ENCODE measurements at places on chromosomes 5 and 9.

DNA sequence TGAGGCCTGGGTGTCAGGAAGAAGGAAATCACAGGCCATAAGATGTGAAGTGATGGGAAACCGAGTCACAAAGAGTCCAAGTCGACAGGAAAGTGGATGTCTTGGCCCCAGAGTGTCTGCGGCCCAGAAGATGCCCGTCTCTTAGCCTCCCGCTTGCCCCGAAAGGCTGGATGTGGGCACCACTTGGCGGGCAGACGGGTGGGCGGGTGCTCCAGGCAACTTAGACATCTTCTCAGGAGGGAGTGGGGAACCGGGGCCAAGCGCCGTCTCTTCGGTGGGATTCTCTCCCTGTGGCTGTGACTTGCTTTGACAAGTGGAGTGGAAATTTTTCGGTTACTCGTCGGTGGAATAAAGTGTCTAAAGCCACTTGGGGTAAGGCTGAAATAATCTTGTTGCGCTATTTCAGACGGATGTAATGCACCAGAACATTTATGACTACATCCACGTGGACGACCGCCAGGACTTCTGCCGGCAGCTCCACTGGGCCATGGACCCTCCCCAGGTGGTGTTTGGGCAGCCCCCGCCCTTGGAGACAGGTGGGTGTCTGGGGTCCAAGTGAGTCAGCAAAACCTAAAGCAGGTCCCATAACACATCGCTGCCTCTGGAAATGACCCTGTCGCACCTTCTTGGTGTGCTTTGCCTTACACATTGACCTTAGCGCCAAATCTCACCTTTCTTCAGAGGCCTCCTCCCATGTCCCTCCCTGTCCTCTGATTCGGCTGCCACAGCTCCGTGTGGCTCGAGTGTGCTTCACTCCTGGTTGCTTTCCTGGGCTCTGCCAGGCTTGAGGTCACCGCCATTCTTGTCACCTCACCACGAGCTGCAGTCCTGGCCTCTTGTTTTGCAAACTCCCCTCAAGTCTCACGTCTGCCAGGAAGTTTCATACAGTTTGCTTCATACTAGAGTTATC lies 20.4 kb upstream of the EXOC3 start:
- no peak for DNase-seq

- DNase-seq = peak; percentile 23
These were observed 732 bp upstream of the SMIM15 start for GRCh38 chr5:61162832-61163567.

GRCh38 chr9:98823666-98824334 lies 16.3 kb downstream of the GALNT12 start:
- DNase-seq = no peak

DNA sequence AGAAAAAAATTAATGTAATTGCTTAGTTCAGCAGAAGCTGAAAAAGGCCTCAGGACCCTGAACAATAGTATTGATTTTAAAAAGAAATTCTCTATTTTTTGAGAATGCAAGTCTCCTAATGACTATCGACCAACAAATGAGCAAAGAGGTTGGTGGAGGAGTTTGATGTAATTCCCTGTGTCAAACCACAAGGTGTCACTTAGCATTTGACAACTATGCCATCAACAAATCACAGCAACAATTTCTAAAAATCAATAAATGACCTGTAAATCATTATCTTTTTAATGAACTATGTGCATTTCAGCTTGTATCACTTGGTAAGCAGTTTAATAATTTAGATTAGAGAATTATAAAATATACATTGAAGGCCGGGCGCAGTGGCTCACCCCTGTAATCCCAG lies 133.7 kb downstream of the PRELID2 start:
- no peak for DNase-seq

GRCh38 chr5:114988096-114988495 lies 181.6 kb downstream of the TRIM36 start:
- no peak for DNase-seq

- DNase-seq = no peak
These were observed 48.3 kb upstream of the IRX4 start for GRCh38 chr5:1930880-1931603.

DNA sequence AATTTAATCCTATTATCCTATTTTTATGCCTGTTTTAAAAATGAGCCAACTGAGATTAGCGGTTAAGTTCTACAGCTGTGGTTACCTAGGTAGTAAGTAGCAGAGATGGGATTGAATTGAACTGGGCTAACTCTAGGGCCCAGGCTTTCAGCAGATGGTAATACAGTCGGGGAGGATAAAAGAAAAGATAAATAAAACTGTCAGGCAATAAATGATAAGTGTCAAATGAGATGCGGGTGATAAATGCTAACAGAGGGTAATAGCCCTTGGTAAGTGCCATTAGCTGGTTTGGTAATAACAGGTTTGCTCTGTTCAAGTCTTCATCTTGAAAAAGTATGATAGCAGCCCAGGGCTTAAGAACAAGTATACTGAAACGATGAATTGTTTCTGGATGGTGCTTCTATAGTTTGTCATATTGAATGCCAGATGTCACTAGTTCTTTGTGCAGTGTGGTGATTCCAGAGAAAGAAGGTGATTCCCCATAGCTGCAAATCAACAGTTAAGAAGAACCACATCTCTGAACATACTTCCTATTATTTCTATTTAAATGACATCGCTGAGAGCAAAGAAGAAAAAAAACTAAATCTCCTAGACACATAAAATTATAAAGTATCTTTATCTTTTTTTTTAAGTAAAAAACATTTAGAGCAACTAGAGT lies 360.8 kb upstream of the PANK3 start:
- no peak for DNase-seq

- no peak for DNase-seq
These were observed 3.7 kb downstream of the PCDHGA12 start for GRCh38 chr5:141434006-141434405.

DNA sequence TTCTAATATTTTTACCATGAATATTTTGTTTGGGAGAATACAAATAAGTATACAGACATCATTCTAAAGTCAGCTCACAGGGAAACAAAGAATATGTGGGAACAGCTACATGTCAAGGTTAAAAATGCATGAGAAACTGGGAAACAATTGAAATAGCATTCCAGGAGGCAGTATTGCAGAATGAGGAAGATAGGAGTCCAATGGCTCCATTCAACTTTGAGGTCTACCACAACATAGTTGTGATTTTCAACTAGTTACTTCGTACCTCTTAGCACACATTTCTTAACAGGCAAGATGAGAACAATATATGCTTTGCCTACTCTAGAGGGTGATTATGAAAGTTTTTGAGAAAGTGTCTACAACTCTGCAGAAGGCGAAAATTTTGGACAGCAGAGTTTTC lies 35.2 kb upstream of the CAST start:
- peak; percentile 85 for DNase-seq

DNA sequence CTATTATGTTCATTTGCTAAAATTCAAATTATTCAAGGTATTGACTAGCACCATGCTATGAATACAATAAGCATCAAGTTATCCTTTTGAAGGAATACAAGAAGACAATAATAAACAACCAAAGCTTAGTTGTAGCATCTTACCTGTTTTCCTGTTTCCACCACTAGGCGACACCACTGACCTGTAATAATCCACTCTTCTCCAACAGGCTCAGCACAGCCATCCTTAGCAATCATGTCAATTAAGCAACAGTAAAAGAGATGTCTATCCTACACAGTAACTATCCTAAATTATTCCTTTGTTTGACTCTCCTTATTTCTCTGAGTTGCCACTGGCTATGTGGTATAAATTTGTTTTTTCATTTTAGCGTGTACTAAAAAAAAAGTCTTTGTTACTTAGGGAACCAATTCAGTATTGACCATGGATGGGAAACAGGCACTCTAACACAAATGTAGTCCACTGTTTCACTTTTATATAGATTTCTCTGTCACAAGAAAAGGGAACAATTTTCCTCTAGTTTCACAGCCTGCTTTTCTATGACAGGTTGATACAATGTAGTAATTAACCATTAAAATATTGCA lies 46.2 kb downstream of the PCA3 start:
- DNase-seq = peak; percentile 55

GRCh38 chr5:127582773-127583370 lies 65.4 kb downstream of the PRRC1 start:
- DNase-seq = no peak

- no peak for DNase-seq
These were observed 31.3 kb upstream of the HTR4 start for GRCh38 chr5:148685520-148686134.

GRCh38 chr9:72509053-72509452 lies 12.4 kb upstream of the TMC1 start:
- DNase-seq = peak; percentile 42

- no peak for DNase-seq
These were observed 111.7 kb upstream of the PUM3 start for GRCh38 chr9:2955575-2955974.

- peak; percentile 66 for DNase-seq
These were observed 153.8 kb upstream of the RASA1 start for GRCh38 chr5:87113861-87114260.

GRCh38 chr5:14920121-14920520 lies 48.5 kb upstream of the ANKH start:
- no peak for DNase-seq

DNA sequence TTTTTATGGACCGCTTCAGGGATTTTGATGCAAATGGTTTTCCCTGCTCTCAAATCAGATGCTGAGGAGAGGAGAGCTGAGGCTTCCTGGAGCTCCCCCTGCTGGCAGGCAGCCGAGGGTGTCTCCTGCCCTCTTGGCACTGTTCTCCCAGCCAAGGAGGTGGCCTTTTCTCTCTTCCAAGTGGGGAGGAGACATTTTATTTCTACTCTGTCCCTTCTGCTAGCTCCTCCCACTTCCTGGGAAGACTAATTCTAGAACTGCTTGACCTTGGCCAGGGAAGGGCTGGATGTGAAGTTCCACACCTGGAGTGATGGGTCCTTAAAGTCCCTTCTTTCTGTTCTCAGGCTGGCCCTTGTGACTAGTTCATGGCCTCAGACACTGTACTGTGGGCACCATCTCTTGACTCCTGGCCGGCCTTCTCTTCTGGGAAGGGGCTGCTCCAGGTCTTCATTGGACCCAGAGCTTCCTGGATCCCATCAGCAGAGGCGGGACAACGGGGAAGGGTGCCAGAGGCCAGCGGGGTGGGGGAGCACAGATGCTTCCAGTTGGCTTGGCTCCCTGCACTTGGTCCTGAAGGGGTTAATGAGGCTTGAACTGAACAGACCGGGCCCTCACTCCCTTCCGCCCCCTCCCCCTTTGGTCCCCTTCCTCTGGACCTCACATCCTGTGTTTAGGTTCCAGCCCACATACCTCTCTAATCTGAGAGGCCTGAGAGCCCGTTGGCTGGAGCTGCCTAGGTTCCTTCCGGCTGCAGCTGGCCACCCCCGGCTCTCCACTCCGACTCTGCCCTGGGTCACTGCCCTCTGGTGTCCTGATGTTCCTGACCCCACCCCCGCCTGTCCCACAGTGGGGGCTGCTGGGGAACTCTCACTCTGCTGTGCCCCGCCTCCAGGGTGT lies 32.1 kb downstream of the PTPA start:
- DNase-seq = peak; percentile 94

DNA sequence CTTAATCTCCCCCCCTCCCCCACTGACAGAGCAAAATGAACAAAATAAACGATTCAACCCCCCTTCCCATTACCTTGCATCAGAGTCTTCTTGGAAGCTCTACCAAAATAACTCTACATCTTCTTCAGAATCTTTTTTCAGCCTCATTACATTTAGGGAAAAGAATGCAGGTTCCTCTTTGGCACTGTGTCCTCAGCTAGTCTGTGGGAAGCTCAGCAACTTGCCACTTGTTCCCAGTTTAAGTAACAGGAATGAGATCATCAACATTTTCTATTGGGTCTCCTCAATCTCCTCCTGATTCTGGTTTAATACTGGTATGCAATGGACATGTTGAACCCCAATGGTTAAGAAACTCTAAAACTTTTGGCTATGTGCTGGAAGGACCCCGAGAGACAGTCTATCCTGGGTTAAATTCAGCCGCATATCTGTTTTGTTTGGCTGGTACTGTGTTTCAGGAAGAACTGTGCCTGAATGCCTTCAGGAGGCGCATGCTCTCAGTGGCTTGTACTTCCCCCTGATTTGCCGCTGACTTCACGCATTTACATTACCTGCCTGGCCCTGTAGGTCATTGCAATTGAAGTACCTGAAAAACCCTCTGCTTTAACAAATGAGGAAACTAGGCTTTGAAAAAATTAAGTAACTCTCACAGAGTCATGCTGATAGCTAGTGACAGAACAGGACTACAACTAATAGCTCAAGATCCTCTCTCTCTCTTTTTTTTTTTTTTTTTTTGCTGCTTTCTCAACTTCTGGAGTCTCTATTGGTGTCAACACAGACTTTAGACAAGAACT lies 78.1 kb upstream of the HMHB1 start:
- DNase-seq = peak; percentile 53
